SHP77 treated with DMSO at 0.1 percent for 48 hours (cell line): ENCODE measurements at places on chromosomes 2 and 18.

DNA sequence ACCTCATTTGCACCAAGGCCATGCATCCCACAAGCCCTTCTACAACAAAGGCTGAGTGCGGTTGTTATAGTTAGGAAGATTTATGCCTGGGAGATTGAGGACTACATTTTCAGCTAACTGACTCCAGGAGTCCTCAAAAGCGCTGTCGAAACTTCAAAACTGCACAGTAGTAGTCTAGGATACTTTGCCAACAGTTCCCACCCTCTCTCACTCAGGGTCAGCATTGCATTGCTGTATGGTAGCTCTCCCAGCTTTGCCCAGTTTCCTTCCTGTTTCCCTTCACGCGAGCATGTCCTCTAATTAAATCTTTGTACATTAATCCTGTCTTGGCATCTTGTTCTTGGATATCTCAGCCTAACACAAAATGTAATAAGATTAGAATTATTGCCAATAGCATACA, 420.6 kb upstream of the UBE2E3 start:
- DNase-seq = no peak

GRCh38 chr2:1707771-1708418, 36.4 kb downstream of the PXDN start:
- peak; percentile 73 for DNase-seq

DNA sequence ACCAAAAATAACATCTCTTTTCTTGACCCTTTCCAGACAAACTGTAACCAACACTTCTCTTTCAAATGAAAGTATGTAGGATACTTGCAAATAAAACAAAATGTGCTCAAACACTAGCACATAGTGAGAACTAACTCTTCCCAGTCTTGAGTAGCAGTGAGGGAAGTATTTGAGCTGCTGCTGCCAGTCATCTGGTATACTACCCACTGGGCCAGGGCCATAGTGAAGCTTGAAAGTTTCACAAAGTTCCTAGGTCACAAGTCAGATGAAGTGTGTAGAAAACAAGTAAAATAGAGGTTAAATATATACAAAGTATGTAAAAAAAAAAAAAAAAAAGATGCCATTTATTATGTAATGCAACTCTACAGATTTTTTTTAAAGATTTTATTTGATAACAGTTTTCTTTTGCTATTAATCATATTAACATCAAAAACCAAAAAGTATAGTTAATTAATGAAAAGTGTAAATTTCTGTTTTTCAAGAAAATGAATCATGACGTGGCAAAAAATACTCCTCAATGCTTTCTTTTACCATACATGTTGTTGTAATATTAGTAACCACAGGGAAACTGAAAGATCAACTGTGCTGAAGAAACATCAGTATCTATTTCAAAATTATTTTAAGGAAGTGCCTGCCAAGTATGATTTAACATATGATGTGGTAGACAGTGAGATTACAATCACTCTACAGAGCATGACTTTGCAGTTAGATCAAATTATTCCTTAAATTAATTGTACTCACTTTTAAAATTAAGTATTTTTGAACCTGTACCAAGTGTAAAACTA, 21.6 kb upstream of the TRIB2 start:
- no peak for DNase-seq

- DNase-seq = peak; percentile 17
Observed at GRCh38 chr2:42087137-42087856, 39.5 kb downstream of the PKDCC start.

GRCh38 chr2:180324182-180324581, 317.1 kb upstream of the CWC22 start:
- no peak for DNase-seq

DNA sequence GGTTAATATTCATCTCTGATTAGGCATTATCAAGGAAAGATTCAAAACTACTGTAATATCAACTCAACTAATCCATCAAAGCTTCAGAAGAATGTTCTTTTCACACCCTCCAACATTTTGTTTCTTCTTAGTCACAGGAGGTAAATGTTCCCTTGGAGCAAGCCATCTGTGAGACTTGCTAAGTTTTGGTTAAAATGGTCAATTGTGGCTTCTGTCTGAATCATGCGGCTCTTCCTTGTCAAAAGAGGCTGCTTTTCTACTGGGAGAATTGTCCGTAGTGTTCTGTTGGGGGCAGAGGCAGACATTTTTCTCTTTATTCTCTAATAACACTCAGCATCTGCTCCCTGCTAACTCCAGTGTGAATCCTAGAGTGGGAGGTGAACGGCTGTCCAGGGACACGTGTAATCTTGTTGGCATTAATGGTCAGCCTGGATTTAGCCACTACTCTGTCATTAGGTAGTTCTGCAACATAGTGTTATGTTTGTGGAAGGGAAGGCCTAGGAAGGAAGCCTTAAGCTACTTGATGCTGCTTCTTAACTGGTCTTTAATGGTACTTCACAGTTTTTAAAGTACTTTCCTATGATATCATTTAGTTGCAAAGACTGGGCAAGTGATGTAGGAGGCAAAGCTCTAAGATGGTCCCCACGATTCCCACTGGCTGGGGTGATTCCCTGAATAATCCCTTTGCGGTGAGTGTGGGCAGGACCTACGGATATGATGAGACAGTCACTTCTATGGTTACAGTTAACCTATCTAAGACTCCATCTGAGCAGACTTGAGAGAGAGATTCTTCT, 22.6 kb upstream of the FAP start:
- no peak for DNase-seq

DNA sequence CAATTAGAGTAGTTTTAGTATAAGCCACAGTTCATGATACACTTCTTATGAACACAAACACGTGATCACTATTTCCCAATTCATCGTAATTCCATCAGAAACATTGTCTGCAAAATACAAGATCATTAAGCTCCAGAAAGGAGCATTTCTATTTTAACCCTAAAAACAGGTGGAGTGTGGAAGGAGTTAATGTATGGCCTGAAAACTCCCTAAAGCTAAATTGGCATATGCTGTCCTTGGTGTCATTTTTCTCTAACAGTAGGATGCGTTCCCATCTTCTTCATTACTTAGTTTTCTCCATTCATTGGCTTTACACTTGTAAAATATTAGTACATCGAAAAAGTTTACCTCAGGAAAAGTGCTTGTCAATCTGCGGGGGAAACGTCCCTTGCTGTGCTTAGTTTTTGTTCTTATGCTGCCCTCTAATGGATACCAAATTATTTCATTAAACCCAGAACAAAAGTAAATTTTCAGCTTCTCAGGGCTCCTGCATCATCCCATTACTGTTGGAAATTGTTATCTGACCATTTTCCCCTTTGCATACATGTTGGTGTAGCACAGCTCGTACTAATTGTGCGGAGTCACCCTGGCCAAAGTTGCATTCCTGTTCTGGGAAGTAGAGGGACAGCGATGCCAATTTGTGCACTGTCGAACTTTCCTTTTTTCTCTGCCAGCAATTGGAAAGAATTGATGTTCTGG, 153.4 kb downstream of the GPD2 start:
- DNase-seq = no peak

DNA sequence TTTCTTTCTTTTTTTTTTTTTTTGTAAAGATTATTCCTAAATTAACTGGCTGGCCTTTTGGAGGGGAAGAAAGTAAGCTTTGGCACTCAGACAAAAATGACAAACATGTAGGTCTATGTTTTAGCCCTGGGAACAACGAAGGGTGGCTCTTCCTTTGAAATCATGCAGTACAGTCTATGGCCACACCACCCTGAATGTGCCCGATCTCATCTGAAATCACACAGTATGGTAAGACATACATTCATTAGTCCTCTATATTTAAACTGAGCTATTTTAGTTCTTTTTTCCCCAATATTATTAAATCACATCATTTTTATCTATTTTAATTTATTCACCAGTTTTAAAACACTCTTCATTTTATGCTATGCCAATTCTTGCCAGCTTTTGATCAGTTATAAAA, 48.2 kb downstream of the PLA2R1 start:
- DNase-seq = no peak

DNA sequence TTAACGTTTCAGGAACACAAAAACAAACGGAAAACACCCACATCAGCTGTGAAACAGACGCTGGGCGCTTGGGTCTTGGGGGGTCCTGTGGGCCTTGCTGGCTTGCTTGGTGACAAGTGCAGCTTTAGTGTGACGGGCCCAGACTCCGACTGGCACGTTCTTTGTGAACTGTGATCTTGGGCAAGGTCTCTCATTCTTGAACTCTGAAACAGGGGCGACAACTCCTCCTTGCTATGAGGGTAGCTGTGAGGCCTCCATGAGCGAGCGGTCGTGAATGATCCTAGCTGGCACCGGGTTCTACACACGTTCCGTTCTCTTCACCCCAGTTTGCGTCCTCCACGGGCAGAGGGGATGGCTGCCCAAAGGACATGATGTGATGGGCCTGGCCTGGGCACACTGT, 8.7 kb upstream of the COLEC11 start:
- no peak for DNase-seq

- DNase-seq = no peak
Observed at GRCh38 chr2:160076914-160077313, 14.5 kb upstream of the PLA2R1 start.
